ENCODE measurements at places on chromosomes 1 and 21. TPM values are rescaled to one million over a fixed set of nuclear protein-coding genes. Genes with fewer than 3 reads are reported as not detected.

Gene ELAPOR1
- total RNA-seq: 0.30 TPM

Gene VWA1
- total RNA-seq: 13.5 TPM

DNA sequence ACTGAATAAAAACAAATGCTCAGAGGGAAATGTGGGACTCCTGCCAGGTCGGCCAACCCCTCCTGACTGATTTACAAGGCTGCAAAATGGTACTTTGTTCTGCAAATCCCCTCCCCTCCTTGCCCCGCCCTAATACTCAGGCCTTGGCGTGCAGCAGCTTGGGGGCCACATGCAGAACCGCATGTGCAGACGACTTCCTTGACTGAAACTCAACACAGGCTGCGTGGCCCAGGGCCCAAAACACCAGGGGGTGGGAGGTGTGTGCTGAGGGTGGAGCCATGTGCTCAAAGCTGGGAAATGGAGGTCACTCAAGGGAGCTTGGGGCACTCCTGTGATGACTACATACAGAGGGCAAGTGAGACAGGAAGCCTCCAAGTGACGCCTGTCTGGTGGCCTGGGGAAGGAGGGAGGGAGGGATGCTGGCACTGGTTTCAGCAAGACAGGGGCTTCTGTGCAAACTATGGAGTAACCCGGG lies 87.2 kb downstream of the MRPL37 start:
- peak; percentile 73 for DNase-seq

DNA sequence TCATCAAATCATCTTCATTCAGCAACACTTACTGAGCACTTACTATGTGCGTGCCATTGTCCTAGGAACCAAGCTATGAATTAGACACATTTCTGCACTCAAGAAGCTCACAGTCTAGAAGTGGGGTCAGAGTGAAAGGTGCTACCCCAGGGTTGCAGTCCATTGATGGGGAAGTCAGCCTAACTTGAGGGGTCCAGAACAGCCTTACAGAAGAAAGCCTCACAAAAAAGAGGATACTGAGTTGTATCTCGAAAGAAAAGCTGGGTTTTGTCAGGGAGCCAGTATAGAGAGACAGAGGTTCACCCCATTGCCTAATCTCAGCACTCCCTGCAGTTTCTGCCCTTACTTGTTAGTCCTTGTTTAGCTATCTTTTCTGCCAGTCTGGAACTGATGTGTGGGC lies 153.1 kb upstream of the JUN start:
- DNase-seq: no peak

Gene RIMKLA
- total RNA-seq: 9.7 TPM

Data from left ventricle myocardium superior (tissue), 1 donor.